Nephron progenitor cell (in vitro differentiated cells): ENCODE measurements at places on chromosomes 5 and 9.
A peak's percentile ranks its signal among the peaks of the same experiment; 100 is the strongest.

DNA sequence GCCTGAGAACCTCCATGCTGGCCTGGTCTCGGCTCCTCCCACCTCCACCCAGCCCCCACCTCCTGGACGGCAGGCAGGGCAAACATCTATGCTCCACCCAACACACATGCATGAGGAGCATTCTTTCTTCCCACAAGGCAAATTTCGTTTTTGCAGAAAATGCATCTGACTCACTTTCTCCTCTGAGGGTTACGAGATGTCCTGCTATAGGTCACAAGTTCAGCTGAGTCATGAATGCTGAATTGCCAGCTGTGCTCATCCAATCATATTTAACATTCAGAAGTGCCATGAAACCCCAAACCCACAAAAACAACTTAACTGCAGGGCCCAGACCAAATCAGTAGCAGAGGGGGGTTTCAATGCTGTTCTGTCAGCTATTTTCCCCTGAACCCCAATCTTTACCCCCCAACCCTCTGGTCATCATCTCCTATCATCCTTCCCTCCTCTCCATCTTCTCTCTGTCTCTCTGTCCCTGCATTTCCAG is 39.0 kb upstream of the OSMR start:
- no peak for DNase-seq
- peaks cover 6% of the 10 kb centered on the region for H3K27me3 ChIP-seq
- peaks cover 22% of the 10 kb centered on the region for H3K4me1 ChIP-seq
- no peak overlapping the region for H3K4me3 ChIP-seq
- H3K36me3 ChIP-seq: no peaks in the 10 kb centered on the region

DNA sequence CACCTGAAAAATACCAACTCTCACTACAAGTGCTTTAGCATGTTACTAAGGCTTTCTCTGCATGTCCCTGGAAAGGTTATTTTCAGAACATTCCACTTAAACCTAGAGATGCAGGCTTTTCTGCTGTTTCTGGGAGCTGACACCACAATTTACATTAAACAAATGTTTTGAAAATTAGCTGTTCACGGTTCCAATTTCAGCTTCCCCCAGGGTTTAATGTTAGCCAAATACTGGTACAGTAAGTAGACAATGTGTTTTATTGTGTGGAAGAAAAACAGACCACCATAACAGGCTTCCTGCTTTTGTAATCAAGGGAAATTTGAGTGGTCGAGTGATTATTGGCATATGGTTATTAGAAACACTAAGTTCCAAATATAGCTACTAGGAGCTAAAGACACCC is 32.0 kb downstream of the MACROH2A1 start:
- H3K4me3 ChIP-seq: no peak overlapping the region
- DNase-seq: no peak

- H3K4me1 ChIP-seq: no peaks in the 10 kb centered on the region
- peaks cover 3% of the 10 kb centered on the region for H3K27me3 ChIP-seq
- H3K36me3 ChIP-seq: peaks cover 5% of the 10 kb centered on the region
- no peak overlapping the region for H3K4me3 ChIP-seq
- no peak overlapping the region for H3K27ac ChIP-seq
- DNase-seq: no peak
Observed at GRCh38 chr5:119031905-119032304, 39.0 kb upstream of the DMXL1 start.

- H3K4me3 ChIP-seq: no peak overlapping the region
- H3K4me1 ChIP-seq: peaks cover 24% of the 10 kb centered on the region
- H3K27me3 ChIP-seq: no peaks in the 10 kb centered on the region
- DNase-seq: no peak
- H3K27ac ChIP-seq: no peak overlapping the region
- peaks cover 32% of the 10 kb centered on the region for H3K36me3 ChIP-seq
Observed at GRCh38 chr9:96554326-96554725, 65.3 kb downstream of the CDC14B start.

DNA sequence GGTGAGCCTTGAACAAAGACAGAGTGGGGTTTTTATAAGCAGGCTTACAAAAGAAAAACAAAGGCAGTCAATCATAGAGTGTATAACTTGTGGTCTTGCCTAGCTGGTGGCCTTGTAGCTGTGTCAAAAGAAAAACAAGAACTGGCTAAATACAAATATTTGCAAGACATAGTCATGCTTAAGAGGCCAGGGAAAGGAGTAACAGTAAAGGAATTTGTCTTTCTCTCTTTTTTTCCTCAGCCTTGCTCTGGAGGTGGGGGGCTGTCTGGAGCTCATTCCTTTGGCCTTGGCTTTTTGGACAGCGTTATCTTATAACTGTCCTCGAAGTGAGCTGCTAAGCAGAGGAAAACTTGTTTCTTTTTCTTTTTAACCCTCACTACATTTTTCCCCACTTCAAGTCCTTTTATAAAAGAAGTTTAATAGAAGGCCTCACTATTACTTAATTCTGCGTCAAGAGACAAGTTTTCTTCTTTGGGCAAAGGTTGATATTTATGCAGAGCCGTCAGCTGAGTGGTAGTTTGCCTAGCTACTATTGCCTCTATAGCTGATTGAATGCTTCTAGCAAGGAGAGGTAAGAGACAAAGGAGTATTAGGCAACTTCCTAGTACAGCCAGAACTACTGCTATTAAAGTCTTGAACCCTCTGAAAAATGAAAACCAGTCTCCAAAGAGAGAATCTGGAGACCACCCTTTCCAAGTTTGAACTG is 14.3 kb downstream of the CEL start:
- DNase-seq: no peak
- H3K4me1 ChIP-seq: peaks cover 10% of the 10 kb centered on the region
- H3K4me3 ChIP-seq: no peak overlapping the region
- peaks cover 12% of the 10 kb centered on the region for H3K36me3 ChIP-seq
- peaks cover 23% of the 10 kb centered on the region for H3K27me3 ChIP-seq
- no peak overlapping the region for H3K27ac ChIP-seq

GRCh38 chr9:99811598-99812383 is 9.9 kb upstream of the NR4A3 start:
- H3K27ac ChIP-seq: no peak overlapping the region
- H3K36me3 ChIP-seq: peaks cover 23% of the 10 kb centered on the region
- H3K4me1 ChIP-seq: peaks cover 18% of the 10 kb centered on the region
- no peak for DNase-seq
- H3K27me3 ChIP-seq: no peaks in the 10 kb centered on the region

- no peaks in the 10 kb centered on the region for H3K36me3 ChIP-seq
- no peak overlapping the region for H3K4me3 ChIP-seq
- H3K27me3 ChIP-seq: peaks cover 3% of the 10 kb centered on the region
Observed at GRCh38 chr9:106799152-106799551, 63.8 kb upstream of the ZNF462 start.

- DNase-seq: no peak
- H3K36me3 ChIP-seq: peaks cover 6% of the 10 kb centered on the region
Observed at GRCh38 chr5:76943006-76943405, 9.8 kb upstream of the CRHBP start.

DNA sequence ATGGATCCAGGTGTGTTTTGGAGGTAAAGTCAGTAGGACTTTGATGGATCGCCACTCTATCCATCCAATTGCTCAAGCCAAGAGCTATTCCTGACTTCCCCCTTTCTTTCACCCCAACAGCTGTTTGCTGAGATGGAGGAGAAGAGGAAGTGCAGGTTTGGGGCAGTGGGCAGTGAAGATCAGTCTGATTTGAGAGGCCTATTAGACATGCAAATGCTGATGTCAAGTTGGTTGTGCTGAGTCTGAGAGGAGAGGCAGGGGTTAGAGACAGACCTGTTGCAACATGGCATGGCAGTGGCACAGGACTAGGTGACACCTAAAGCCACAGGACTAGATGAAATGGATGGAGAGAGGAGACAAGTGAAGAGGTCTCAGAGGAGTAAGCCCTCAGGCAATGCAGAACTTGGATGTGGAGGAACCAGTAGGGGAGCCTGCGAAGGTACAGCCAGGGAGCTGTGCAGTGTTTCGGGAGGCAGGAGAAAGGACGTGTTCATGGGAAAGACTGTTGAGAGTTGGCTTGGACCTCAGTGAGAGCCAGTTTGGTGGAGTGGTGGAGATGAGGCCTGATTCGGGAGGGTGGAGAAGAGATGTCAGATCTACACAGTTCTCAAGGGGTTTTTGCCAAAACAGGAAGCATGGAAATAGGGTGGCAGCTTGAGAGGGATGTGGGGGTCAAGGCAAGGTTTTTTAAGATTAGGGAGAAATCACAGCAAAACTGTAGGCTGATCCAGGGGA is 175.0 kb downstream of the MACROH2A1 start:
- H3K36me3 ChIP-seq: no peaks in the 10 kb centered on the region
- H3K27ac ChIP-seq: no peak overlapping the region
- peaks cover 15% of the 10 kb centered on the region for H3K27me3 ChIP-seq
- DNase-seq: no peak

GRCh38 chr5:95043648-95044047 is 241.2 kb downstream of the MCTP1 start:
- H3K4me3 ChIP-seq: no peak overlapping the region
- no peak overlapping the region for H3K27ac ChIP-seq
- H3K4me1 ChIP-seq: peaks cover 7% of the 10 kb centered on the region
- DNase-seq: no peak
- H3K36me3 ChIP-seq: no peaks in the 10 kb centered on the region

DNA sequence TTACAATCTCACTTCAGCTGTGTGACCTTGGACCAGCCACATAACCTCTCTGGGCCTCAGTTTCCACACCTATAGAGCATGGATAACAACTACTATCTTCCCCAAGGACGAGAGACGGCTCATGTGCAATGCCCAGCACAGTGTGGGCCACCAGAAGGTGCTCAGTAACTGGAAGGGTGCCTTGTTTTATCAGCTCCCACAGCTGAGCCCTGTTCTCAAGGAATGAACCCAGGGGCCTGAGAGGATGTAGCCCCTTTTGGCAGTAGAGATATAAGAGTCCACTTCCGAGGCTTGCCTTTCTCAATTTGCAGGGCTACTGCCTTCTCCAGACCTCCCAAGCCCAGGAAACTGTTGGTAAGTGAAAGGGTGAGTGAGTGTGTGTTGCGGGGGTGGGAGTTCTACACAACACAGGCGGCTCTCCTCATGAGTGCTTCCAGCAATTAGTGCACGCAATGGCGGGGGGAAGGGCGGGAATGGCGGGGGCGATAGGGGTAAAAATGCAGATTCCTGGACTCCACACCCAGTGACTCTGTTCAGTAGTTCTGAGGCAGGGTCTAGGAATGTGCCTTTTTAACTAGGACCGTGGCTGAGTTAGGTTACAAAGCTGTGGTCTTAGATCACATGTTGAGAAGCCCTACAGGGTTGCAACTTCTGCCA is 185.1 kb downstream of the FSTL4 start:
- H3K4me1 ChIP-seq: peaks cover 37% of the 10 kb centered on the region
- H3K36me3 ChIP-seq: no peaks in the 10 kb centered on the region
- H3K27me3 ChIP-seq: peaks cover 51% of the 10 kb centered on the region
- H3K4me3 ChIP-seq: no peak overlapping the region
- no peak for DNase-seq

DNA sequence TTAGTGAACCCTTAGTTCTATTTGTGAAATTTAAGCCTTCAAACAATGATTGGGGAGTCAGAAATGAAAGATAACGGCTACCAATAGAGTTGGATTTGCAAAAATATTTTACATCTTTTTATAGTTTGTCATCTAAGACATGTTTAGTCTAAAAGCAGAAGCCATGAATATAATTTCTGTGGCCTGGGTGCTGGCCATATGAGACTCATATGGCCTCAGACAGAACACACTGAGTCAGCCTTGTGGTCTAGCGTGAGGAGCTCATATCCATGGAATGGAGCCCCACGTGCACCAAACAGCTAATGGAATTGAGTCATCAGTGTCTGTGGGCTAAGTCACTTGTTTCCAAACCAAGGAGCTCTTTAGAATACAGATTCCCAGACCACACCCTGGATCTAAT is 240.7 kb upstream of the NREP start:
- no peak overlapping the region for H3K4me3 ChIP-seq
- no peaks in the 10 kb centered on the region for H3K4me1 ChIP-seq
- DNase-seq: no peak
- H3K27me3 ChIP-seq: peaks cover 7% of the 10 kb centered on the region
- H3K27ac ChIP-seq: no peak overlapping the region

- no peaks in the 10 kb centered on the region for H3K36me3 ChIP-seq
- H3K4me1 ChIP-seq: no peaks in the 10 kb centered on the region
- no peak overlapping the region for H3K27ac ChIP-seq
- no peak for DNase-seq
Observed at GRCh38 chr9:76772686-76773445, 8.6 kb downstream of the PCA3 start.

- H3K27me3 ChIP-seq: peaks cover 4% of the 10 kb centered on the region
- DNase-seq: peak; percentile 2
- H3K4me3 ChIP-seq: no peak overlapping the region
- H3K4me1 ChIP-seq: peaks cover 60% of the 10 kb centered on the region
Observed at GRCh38 chr9:133707065-133707762, 30.9 kb downstream of the SARDH start.

- peaks cover 6% of the 10 kb centered on the region for H3K36me3 ChIP-seq
- peak overlapping the region; percentile 80 for H3K4me3 ChIP-seq
- peaks cover 50% of the 10 kb centered on the region for H3K4me1 ChIP-seq
- H3K27ac ChIP-seq: peak overlapping the region; percentile 81
Observed at GRCh38 chr9:129569502-129570449, 51.1 kb downstream of the C9orf50 start.

- no peaks in the 10 kb centered on the region for H3K36me3 ChIP-seq
- H3K27ac ChIP-seq: no peak overlapping the region
- DNase-seq: no peak
- H3K27me3 ChIP-seq: peaks cover 35% of the 10 kb centered on the region
Observed at GRCh38 chr9:14325147-14325546, 11.2 kb upstream of the NFIB start.

DNA sequence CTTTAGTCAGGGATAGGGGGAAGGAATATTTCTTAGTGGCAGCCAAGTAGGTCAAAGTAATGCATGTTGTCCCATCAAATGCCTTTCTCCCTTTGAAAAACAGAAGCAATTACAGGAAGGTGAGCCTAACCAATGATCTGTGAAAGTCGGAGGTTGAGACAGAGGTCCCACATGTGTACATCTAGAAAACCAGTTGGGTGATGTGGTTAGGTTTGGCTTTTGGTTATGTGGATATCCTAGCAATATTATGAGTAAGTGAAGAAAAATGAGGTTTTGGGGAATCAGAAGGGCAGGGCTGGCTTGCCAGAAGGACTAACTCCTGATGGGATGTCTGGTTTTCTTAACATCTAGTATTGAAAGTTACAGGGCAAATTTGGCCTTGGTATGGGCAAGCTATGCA is 63.4 kb upstream of the PALM2AKAP2 start:
- no peaks in the 10 kb centered on the region for H3K36me3 ChIP-seq
- H3K4me3 ChIP-seq: no peak overlapping the region
- H3K27me3 ChIP-seq: no peaks in the 10 kb centered on the region
- H3K27ac ChIP-seq: no peak overlapping the region
- DNase-seq: no peak
- peaks cover 7% of the 10 kb centered on the region for H3K4me1 ChIP-seq

DNA sequence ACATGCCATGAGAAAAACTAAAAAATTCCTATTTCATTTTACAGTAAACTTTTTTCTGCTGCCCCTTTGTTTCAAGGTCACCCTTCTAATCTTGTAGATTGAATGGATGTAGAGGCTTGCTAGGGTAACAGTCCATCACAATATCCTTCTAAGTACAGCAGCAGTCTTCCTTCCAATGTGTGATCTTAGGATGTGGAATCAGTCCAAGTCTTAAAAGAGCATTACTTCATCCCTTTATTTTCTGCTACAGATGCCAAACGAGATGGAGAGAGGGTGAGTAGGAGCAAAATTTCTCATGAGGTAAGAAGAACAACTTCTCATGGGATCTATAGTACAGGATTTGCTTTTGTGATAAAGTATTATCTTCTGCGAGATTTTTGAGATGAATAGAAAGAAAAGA is 704 bp upstream of the IL33 start:
- DNase-seq: no peak
- H3K4me1 ChIP-seq: no peaks in the 10 kb centered on the region
- no peak overlapping the region for H3K4me3 ChIP-seq
- H3K27ac ChIP-seq: no peak overlapping the region
- H3K36me3 ChIP-seq: no peaks in the 10 kb centered on the region
